Neural progenitor cell (in vitro differentiated cells): ENCODE measurements at places on chromosomes 2 and 18. TPM values are rescaled to one million over a fixed set of nuclear protein-coding genes. Genes with fewer than 3 reads are reported as not detected.

ARHGEF4 gene
- total RNA-seq, result 22.8 and 44.8 TPM in 2 replicates

GRB14 gene
- 3.4 and 4.5 TPM in 2 replicates for total RNA-seq

IL18R1 gene
- 0.07 TPM in 1 of 2 replicates, not detected in the other for total RNA-seq

GRCh38 chr2:201366146-201366545, 9.0 kb upstream of the FLACC1 start:
- no peaks in the 10 kb centered on the region for H3K27me3 ChIP-seq
- no peak overlapping the region for H3K4me3 ChIP-seq
- no peak for DNase-seq
- H3K36me3 ChIP-seq, result no peaks in the 10 kb centered on the region
- no peaks in the 10 kb centered on the region for H3K4me1 ChIP-seq
- no peak overlapping the region for H3K27ac ChIP-seq

GRCh38 chr2:122031544-122032263, 276.3 kb downstream of the TSN start:
- H3K4me1 ChIP-seq, result peaks cover 22% of the 10 kb centered on the region
- no peak overlapping the region for H3K4me3 ChIP-seq
- H3K27me3 ChIP-seq, result no peaks in the 10 kb centered on the region
- no peaks in the 10 kb centered on the region for H3K36me3 ChIP-seq
- DNase-seq, result no peak

- no peak overlapping the region for H3K4me3 ChIP-seq
- no peak overlapping the region for H3K27ac ChIP-seq
- no peaks in the 10 kb centered on the region for H3K4me1 ChIP-seq
These were observed 73.1 kb downstream of the MEMO1 start for GRCh38 chr2:31937741-31938140.

DNA sequence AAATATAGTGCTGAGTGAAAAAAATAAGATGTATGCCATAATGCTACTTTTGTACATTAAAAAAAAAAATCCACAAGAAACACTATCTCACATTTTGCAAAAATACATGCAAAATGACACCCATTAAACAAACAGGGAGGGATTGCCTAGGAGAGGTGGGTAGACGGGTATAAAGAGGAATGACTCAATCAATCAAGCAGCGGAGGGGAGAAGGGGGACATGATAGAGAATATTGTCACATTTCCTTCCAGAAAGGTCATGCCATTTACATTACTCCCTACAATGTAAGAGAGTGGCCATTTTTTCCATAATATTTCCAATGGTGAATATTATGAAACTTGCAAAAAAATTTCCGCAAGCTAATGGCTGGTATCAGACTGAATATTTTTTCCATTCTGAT, 542.3 kb upstream of the TNP1 start:
- H3K27me3 ChIP-seq, result no peaks in the 10 kb centered on the region
- no peak overlapping the region for H3K4me3 ChIP-seq
- DNase-seq, result no peak
- H3K4me1 ChIP-seq, result no peaks in the 10 kb centered on the region

DNA sequence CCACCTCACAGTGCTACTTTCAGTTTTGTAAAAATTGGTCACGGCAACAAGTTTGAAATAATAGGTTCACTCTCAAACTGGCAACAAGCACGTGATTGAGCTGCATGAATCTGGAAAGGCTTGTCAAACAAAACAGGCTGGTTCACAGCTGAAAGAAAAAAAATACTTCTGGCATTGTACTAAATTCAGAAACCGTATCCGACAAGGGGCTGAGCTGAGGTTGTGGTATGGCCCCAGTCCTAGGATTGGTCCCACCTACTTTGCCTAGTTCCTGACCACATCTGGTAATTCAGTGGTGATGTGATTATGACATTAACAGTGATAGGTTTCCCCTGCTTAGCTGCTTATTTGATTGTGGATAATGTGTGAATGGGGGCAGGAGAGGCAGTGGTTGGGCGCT, 326.5 kb upstream of the THUMPD2 start:
- no peak overlapping the region for H3K4me3 ChIP-seq
- no peak for DNase-seq
- no peak overlapping the region for H3K27ac ChIP-seq
- no peaks in the 10 kb centered on the region for H3K36me3 ChIP-seq

- no peaks in the 10 kb centered on the region for H3K27me3 ChIP-seq
- H3K4me3 ChIP-seq, result no peak overlapping the region
- H3K27ac ChIP-seq, result no peak overlapping the region
- H3K4me1 ChIP-seq, result peaks cover 19% of the 10 kb centered on the region
- no peaks in the 10 kb centered on the region for H3K36me3 ChIP-seq
These were observed 98.2 kb upstream of the STK39 start for GRCh38 chr2:168345601-168346000.

GRCh38 chr2:210007895-210008294, 5.5 kb downstream of the RPE start:
- no peaks in the 10 kb centered on the region for H3K36me3 ChIP-seq
- peaks cover 14% of the 10 kb centered on the region for H3K4me1 ChIP-seq
- no peak overlapping the region for H3K4me3 ChIP-seq
